Stimulated activated CD8-positive, alpha-beta memory T cell treated with anti-CD3 and anti-CD28 coated beads, Interleukin-15, amount 100 ng/mL, for 24 hours (primary cell): ENCODE measurements at places on chromosomes 1 and 21.

- DNase-seq: no peak
These were observed 75.8 kb downstream of the RGL1 start for GRCh38 chr1:183880531-183881243.

- DNase-seq: no peak
These were observed 397.7 kb upstream of the POU3F1 start for GRCh38 chr1:38444311-38444710.

DNA sequence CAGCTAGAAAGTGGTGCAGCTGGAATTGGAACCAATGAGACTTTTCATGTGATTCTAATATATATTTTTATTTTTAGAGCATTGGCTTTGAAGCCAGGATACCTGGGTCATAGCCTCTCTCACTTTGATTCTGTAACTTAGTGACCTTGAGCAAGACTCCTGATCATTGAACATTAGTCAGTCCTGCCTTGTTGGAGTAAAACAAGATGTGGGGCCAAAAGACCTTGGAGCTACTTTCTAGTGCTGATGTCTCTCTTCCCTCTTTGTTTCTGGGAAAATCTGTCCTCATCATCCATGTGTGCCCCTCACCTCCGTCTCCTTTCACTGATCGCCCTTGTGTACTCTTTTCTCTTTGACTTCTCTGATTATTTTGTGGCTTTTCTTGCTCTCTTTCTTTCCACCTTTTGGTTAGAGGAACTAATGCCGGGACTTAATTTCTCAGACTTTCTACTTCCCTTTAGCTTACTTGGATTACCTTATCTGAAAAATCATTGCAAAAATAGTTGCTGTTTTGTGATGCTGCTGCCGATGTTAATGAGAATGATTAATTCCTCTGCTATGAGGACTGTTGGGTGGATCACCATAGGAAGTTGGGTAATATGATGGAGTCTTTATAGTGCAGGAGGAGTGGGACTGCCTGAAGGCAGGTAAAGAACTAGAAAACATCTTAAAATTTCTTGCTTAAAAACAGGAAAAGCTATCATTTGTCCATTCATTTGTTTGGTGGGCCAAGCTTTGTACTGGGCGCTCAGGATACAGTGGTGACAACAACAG, 72.0 kb downstream of the NOS1AP start:
- DNase-seq: no peak

DNA sequence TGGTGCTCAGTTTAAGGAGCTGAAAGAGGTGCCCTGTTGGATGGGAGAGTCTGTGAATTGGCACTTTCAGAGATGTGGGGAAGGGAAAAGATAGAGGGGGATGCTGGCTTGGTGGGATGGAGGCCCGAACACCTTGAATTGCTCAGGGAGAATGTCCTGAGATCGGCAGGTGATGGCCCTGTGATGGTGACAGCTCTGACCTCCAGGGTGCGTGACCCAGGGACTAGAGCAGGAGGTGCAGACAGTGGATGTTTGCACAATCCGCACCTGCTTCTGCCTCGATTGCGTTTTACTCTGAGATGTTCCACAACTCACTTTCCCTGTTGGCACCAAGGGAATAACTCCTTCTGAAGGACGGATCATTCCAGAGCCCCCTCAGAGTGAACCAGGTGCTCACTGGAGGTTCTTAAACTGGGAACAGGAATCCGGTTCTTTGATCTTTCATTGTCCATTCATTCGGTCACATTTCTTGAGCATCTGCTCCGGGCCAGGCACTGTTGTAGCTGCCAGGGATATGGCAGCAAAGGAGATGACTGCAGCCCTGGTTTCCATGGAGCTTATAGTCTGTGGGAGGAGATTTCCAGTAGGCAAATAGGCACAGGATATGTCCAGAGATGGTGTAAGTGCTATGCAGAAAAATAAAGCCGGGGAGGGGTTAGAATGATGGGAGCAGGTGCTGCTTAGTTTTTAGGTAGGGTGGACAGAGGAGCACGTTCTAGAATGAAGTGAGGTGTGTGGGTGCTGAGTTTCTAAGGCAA, 226.6 kb upstream of the TMEM51 start:
- DNase-seq: no peak

DNA sequence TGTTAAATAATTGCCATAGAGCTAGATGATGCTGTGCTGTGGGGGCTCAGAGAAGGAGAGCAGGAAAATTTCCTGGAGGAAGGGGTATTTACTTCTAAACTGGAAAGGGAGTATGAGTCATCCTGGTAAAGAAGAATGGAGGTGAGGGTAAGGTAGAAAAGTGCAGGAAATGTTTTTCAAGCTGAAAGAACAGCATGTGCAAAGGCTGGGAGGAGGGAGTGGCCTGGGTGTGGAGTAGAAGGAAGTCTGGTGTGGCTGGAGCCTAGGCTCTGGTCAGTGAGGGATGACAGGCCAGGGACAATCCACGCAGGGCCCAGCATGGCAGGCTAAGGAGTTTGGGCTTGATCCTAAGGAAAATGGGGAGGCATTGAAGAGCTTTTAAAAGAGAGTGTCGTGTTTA, 45.9 kb downstream of the MATN1 start:
- no peak for DNase-seq

- DNase-seq: no peak
These were observed 25.1 kb downstream of the TMEM201 start for GRCh38 chr1:9613625-9614299.

DNA sequence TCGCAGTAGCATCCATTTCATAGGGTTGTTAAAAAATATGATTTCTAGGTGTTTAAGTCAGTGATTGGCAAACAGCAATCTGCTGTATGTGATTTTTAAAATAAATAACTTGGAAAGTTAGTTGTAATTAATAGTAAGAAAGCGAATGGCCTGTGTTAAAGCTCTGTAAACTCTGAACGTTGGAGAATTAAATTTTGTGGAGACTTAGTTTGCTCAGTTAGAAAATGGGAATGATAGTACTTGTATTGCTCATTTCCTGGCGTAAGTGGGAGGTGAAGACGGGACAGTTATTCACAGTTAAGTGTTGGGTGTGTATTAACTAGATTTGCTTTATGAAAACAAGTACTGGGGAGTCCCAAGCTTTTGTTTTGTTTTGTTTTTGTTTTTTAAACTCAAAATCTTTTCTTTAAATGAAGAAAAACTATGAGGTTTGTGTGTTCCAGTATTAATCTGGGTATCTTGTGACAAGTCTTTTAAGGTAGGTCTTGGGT, 995 bp downstream of the CACYBP start:
- DNase-seq: no peak

GRCh38 chr1:43774359-43774758, 67.0 kb downstream of the ST3GAL3 start:
- DNase-seq: no peak

DNA sequence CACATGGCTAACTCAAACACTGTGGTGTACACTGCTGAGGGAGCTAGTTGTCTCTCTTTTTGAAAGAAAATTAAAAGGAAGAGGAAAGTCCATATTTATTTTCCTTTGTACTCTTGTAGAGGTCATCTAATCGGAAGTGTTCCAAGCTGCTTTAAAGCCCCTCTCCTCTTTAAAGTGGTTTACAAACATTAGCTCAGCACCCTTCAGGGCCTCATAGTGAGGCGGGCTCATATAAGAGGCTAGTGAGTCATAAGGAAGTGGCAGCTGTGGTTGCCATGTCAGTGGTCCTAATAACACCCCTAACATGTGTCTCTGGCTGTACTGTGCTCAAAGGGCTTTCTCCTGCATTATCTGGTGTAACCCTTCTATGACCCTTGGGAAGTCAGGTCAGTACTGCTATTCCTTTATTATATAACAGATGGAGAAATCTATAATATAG, 104.4 kb upstream of the SERBP1 start:
- no peak for DNase-seq

DNA sequence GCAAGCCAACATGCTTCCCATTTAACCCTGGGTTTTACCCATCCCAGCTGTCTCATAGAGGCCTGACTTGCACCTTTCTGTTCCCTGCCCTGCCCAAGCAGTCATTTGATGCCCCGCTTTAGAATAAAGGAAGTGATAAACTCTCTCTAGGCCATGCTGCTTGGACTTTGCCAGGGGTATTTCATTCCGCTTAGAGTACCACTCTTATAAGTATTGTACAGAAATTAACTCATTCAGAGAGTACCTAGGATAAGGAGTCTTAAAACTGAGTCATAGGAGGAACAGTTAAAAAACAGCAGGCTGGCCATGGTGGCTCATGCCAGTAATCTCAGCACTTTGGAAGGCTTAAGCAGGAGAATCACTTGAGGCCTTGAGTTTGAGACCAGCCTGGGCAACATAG, 21.0 kb upstream of the LYST start:
- DNase-seq: no peak

DNA sequence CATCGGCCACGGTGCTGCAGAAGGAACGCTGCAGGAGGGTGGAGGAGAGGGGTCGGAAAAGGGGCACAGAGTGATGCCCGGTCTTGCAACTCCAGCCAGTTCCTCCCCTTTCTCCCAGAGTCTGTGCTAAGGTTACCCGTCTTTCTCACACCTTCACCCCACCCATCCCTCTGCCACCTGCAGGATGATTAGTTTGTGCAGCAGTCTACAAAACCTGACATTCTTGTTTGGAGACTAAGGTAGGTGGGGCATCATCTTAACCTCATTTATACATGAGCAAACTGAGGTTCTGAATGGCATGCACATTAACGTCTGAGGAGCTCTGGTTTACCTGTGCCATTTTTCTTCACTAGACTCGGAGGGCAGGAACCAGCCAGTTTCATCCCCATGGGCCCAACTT, 232.3 kb downstream of the GRIK3 start:
- no peak for DNase-seq

GRCh38 chr1:153946622-153947241, at the start of gene DENND4B:
Gene DENND4B, minus strand, starts transcription at chr1:153946718. Its CDS starts 2,344 bp downstream, at chr1:153944374.
- DNase-seq: peak; percentile 66

GRCh38 chr1:224733027-224733911, 117.2 kb downstream of the CNIH3 start:
- no peak for DNase-seq

GRCh38 chr1:248841702-248842395, 3.8 kb downstream of the ZNF672 start:
- no peak for DNase-seq

DNA sequence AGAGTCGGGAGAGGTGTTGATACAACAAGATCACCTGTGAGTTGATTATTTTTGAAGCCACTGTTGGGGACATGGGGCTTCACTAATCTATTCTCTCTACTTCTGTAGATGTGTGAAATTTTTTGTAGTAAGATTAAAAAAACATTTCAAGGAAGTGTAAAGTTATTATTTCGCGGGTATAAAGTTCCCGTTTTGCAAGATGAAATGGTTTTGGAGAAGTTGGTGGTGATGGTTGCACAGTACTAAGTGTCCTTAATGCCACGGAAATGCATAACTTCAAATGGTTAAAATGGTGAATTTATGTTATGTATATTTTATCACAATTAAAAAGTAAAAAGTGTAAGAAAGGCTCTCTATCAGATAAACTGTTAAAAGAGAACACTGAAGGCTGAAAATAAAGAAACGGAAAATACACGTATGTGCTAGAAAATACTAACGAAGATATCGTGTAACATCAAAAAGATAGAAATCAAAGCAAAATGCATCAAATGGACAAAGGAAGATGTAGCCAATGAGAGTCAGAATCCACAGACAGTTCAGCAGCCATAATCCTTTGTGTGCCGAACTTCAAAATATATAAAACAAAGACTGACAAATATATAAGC, 2.9 kb upstream of the ITGB2 start:
- no peak for DNase-seq

GRCh38 chr1:159647616-159648015, 60.0 kb downstream of the APCS start:
- no peak for DNase-seq
